ENCODE measurements at places on chromosomes 7 and 10.
A peak's percentile ranks its signal among the peaks of the same experiment; 100 is the strongest.

GRCh38 chr10:44647877-44648542 lies 263.1 kb upstream of the CXCL12 start:
- DNase-seq: peak; percentile 3

DNA sequence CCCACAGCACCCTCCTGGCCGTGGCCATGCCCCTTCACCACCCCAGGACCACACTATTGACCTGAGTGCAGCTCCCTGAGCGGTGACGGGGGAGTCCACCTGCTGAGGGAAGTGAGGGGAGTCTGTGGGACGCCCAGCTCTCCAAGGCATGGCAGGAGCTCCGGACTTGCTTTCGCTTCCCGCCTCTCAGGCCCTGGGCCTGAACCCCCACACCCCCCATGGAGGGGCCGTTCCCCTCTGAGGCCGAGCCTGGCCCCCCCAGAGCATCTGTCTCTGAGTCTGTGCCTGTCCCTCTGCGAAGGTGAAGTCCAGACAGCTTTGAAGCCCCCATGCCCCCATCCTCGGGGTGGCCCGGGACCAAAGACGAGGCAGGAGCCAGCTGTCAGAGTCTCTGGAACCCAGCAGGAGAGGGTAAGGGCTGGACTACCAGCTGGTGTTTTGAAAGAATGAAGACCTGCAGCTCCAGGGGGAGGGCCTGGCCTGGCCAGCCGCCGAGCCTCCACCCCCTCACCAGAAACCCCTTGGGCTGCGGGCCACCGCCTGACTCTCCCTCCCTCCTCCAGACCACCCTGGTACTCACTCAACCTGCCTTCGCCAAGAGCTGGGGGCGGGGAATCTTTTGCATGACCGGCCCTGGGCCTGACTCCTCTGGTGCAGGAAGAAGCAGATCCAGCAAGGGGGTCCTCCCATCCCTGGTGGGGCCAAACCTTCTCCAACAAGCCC lies 114.0 kb downstream of the PDGFA start:
- no peak for DNase-seq

DNA sequence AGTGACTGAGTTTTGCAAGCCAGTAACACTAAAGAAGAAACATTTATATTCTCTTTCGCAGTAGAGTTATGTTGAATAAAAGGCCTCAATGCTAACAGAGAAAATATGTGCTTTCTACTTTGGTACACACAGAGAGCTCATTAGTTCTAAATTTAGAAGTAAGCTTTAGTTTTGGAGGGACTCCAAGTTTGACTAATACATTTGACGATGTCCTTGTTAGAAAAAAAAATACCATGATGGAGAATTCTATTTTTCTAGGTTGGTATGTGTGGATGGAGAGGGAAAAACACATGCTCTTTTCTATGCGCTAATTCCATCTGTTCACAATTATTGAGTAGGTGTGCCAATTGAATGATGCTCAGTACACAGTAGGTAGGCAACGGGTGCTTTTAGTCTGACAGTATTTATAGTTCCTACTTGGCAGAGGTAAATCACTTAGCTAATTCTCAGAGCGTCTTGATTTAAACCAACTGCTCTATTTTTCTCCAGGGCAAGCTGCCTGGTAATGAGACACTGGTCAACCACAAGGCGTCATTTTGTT lies 327.2 kb upstream of the AKR1E2 start:
- DNase-seq: no peak

DNA sequence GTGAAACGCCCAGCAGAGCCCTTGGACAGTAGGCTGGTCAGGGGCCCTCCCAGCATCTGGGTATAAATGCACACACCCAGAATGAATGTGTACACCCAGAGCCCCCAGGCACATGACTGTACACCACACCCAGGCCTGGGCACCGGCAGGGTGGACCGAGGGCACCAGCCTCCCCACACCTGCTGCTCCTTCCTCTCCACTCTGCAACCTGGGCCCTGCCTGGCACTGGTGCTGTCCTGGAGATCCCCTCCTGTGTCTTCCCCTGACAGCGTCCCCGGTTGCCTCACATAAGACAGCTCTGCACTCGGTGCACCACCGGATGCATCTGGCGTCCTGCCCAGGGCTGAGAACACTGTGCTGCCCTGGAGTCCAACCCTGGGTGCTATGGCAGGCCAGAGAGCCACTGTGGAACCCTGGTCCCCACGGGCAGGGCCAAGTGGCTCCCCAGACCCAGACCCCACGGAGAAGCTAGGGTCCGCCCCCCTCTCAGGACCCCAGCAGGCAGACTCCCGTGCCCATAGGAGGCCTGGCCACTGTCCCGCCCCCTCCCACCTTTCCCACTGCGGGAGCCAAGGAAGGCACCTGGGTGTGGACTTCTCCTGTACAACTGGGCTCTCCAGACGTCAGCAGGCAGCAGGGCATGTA lies 6.6 kb downstream of the RASGEF1A start:
- DNase-seq: no peak

DNA sequence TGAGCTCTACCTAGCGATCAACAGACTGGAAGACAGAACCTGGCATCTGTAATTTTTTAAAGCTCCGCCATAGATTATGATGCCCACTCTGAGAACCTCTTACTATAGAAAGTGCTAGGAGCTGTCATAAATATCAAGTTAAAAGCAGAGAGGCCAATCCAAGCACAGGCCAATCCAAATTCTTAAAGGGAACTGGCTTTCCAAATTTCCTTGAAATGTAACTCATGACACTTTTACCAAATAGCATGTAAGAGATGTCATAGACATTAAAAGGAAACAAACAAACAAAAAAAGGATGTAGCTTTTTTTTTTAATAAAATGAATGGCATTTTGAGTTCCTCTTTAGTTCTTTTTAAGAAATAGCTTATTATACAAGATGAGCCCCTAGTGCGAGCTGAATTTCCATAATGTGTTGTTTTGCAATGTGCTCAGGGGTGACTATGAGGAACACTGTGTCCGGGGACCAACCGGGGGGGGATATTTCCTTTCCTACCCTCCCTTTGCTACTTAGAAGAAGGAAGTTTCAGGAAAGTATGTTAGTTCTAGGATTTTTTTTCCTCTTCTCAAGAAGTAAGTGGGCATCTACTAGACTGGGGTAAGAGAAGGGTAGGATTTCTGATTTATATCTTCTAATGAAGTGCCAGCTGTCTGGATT lies 23.7 kb upstream of the MRC1 start:
- no peak for DNase-seq

DNA sequence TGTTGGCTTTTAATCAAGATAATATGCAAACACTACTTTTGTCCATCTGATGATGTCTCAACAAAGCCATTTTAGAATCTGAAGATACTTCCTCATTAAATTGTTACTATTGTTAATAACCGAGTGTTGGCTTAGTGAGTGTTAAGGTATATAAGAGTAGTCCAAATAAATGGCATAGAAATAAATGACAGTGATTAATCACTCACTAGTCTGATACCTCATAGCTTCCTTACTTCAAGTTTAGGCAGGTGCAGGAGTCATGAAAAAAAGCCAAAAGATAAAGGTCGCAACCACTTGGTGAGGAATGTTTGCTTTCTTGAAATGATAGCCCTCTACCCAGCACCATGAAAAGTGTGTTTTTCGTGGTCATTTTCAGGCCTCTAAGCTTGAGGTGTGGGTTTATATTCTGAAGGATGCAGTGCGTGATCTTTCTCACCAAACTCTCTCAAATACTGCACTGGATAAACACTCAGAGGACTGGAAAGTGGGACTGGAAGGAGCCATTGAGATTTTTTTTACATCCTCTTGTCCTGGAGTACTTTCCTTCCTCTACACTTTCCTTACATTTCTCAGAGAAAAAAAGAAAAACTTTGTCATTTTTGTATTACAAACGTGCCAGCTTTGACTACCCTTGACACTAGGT lies 138.1 kb downstream of the KIAA1217 start:
- no peak for DNase-seq

- no peak for DNase-seq
Measured at GRCh38 chr7:100547872-100548271, 8.9 kb downstream of the AGFG2 start.

- DNase-seq: no peak
Measured at GRCh38 chr10:19937989-19938388, 121.8 kb downstream of the PLXDC2 start.

GRCh38 chr10:23614483-23614882 lies 175.6 kb downstream of the OTUD1 start:
- no peak for DNase-seq

- no peak for DNase-seq
Measured at GRCh38 chr7:39734633-39735004, 111.2 kb downstream of the RALA start.

- DNase-seq: peak; percentile 54
Measured at GRCh38 chr10:13907570-13907969, 320.8 kb downstream of the PRPF18 start.

GRCh38 chr7:80622541-80622940 lies 15.9 kb upstream of the CD36 start:
- no peak for DNase-seq

GRCh38 chr7:148234715-148235114 lies 355.9 kb upstream of the C7orf33 start:
- DNase-seq: no peak

- no peak for DNase-seq
Measured at GRCh38 chr7:158611541-158611940, 23.9 kb upstream of the PTPRN2 start.

DNA sequence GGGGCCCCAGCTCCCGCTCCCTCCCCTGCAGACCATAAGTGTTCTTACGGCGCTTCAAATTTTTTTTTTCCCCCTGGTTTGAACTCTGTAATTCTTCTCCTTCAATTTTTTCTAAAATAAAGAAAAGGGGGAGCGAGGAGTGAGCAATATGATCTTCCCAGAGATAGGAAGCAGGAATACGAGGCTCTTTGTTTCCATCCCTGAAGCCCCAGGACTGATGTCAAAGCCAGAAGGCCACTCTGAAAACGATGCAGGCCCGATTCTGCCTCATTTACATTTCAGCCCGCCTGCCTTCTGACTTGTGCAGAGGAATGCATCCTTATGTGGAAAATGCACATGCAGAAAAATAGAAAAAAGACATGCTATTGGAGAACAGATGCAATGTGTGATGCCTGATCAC lies 401.5 kb upstream of the MKI67 start:
- DNase-seq: no peak

DNA sequence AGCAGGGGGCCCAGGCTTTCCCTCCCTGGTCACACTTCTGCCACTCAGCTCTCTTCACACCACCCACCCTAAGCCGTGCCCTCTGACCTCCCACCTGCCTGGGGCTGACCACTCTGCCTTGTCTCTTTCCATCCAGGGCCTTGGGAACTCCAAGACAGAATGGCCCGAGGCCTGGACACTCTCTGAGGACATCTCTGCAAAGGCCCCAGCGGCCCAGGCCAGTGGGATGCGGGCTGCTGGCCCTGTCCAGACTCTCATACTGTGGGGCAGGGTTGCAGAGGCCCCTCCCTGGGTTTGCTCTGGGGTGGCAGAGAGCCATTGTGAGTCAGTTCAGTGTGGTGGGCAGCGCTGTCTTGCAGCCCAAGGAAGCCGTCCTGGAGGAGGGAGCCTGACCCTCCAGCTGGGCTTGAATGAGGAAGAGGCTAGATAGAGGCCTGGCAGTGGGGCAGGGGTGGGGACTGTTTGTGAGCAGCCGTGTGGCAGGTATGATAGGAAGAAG lies 39.9 kb upstream of the RABGEF1 start:
- DNase-seq: no peak

GRCh38 chr10:67926951-67927350 lies 42.5 kb downstream of the SIRT1 start:
- DNase-seq: no peak

DNA sequence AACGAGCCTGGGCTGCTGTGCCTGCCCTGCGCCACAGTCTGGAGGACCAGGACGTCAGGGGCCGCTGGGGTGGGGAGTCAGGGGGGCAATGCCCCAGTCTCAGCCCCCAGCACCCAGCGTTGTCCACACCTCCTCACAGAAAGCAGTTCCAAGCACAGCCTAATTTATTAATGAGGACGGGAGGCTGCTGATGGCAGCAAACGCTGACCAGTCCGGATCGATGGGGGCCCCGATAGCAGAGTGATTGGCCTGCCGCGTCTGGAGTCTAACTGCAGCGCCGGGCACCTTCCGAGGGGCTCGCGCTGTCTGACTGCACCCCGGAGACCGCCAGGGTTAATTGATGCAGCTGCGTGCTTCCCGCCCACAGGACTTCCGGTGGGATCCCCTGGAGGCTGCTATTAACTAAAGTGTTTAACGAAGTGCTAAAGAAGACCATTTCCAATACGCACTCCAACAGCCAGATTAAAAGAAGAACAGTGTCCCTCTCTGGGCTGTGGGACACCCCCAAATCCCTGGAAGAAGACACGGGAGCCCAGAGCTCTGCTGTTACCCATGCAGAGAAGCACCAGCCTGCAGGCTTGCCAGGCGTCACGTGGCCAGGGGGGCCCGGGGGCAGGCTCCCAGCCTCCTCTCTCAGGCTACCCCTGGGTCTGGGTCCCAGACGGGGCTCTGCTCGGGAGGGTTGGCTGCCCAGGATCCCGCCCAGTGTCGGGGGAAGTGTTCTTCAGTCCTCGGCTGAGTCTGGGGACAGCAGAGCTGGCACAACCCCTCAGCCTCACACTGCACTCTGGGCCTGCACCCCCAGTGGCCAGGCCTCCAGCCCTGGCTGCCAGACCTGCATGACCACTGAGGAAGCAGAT lies 63.8 kb downstream of the MICALL2 start:
- DNase-seq: no peak

DNA sequence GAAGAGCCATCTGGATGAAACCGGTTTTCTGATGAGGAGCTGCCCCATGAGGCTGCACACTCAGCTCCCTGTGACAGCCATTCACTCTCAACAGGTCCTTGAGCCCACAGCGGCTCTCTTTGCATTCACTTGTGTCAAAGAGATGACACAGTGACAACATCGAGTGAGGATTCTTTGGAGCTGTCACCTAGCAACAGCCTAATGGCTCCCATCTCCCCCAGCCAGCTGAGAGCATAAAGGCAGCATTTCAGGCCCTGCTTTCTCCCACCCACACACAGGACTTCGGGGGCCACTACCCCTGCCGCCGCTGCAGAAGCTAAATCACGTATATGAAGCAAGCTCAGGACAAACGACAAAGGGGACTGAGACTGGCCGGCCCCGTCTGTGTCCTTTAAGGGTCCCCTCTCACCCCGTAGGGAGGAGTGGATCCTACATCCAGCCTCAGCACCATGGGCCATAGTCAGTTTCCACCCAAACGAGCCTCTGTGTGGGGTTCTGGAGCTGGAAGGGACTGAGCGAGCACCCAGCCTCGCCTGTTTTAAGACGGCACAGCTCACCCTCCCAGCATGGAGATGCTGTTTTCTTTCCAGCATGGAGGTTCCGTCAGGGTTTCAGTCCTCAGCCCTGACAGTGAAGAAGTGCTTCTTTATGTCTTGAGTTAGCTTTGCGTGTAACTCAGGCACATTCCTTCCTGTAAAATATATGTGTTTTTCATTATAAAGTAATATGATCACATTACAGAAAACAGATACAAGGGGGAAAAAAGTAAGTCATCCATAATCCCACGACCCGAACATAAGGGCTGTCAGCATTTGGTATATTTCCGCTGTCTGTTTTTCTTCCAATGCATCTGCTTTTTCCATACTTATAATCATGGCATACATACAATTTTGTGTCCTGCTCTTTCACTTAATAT lies 4.9 kb downstream of the CPA4 start:
- DNase-seq: no peak
